GOT3 (cell line): ENCODE measurements at places on chromosomes 5 and 9.

DNA sequence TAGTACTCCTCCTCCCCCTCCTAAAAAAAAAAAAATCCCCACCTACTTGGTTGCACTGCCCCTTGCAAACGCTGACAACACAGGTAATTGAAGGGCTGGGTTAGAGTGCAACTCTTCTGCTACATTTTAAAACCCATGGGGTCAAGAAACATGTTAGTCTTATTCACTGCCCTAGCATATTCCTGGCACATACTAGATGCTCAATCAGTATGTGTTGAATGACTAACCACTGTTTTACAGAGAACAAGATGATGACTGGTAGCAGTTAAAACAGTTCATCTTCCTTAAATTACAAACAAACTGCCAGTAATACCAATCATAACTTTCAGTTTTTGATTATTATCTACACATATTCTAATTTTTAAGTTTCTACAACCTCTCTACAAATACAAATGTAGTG lies 124.4 kb downstream of the NFIB start:
- DNase-seq = no peak

DNA sequence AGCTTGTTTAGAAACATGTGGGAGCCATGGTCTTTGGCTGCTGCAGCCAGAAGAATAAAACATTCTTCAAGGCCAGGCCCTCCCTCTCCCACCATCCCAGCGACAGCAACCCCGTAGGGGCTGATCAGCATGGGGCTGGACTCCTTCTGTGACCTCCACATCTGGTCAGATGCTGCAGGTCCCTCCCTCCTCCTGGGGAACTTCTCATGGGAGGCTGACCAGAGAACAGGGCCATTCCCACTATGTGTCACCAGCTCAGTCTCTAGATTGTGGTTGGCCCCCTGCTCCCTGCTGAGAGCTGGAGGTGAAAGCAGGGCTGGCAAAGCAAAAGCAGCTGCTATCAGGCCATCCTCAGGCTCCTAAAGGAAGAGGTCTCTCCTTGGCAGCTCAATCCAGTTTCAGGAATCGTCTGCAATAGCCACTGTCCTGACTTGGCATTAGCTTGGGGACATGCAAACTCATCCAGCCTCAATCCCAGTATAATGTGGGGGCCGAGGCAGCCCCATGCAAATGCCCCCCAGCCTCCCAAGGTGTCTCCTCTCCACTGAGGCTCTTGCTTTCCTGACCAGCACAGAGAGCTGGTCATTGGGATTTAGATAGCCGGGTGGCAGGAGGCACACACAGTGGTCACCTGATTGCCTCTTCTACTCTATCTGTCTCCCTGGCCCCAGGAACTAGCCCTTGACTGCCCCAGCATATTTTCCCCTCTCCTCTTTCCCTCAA lies 81.5 kb downstream of the NRG2 start:
- no peak for DNase-seq

DNA sequence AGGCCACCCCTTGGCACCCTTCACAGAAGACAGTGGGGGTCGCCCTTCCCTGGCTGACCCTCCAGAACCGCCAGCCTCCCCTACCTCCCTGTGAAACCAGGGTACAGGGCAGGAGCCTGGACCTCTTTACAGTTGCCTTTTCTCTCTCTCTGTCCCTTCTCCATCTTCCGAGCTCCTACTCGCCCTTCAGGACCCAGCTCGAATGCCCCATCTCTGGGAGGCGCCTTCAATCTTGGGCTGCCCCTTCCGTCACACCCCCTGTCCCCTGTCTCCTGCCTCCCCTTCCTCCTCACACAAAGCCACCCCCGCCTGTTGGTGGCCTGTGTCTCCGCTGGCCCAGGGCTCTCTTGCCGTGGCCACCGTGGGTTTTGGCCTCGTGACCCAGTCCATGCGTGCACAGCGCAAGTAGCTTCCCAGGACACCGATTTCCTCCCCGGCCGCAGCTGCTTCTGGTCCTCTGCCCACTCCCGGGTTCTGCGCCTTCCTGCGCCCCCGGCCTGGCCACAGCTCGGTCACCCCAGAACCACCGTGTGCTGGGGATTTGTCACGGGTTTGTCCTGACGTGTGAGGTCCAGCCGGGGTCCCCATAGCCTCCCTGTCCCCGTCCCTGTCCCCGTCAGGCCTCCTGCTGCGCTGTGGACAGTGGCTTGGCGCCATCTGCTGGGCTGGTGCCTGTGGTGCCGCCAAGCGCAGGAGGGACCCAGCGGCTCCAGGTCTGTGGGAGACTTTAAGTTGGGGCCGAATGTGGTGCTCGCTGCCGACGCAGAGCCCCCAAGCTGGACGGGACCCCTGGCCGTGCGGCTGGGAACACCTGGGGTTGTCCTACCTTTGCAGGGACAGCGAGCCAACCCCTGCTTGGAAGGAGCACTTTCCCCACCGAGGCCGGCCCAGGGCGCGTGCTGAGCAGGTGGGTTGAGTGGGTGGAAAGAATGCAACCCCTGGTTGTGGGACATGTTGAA lies 4.0 kb upstream of the TMEM250 start:
- no peak for DNase-seq

DNA sequence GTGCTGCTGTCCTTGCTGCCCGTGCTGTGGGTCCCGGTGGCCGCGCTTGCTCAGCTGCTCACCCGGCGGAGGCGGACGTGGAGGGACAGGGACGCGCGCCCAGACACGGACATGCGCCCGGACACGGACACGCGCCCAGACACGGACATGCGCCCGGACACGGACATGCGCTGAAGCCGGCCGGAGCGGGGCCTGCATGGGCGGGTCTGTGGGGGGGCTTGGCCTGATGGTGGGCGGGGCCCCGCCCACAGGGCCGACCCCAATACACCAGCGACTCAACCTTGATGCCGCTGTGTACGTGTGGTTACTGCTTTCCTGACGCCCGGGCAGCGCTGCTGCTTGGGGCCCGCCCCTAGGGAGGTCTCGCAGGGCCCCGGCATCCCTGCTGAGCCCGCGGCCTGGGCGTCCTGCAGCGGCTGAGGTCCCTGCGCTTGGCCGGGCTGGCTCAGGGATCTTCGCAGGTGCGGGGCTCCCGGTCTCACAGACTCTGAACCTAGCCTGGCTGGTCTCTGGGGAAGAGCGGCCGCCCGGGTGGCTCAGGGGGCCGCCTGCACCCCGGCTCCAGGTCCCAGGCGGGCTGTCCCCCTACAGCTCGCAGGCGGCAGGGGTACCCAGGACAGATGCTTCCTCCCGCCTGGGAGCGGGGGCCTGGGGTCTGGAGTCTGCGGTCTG lies 20.9 kb downstream of the SLC6A18 start:
- DNase-seq = no peak

- no peak for DNase-seq
These were observed 81.6 kb downstream of the CTNND2 start for GRCh38 chr5:11822598-11822997.
